ENCODE measurements at places on chromosomes 4 and X.

- no peak for DNase-seq
Observed at GRCh38 chr4:185711726-185712125, 100.3 kb downstream of the SORBS2 start.

GRCh38 chrX:13891377-13892140, 74.7 kb upstream of the GPM6B start:
- DNase-seq: peak; percentile 53

DNA sequence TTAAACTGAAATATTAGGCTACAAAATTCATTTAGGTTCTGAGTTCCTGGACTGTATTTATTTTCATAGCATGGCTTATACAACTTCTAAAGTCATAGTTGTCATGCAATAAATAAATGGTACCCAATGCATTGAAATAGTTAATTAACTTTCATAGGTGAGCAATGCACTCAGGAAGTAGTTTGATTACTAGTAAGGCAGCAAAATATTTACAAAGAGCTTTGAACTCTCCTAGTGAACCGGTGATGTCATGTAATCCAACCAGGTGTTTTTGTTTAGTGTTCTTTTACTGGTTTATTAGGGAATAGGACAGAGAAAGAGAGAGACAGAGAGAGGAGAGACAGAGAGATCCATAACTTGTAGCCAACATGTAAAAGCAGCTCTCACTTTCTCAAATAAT, 228.6 kb upstream of the CTSO start:
- no peak for DNase-seq

GRCh38 chr4:137124278-137124932, 407.9 kb downstream of the PCDH18 start:
- no peak for DNase-seq

DNA sequence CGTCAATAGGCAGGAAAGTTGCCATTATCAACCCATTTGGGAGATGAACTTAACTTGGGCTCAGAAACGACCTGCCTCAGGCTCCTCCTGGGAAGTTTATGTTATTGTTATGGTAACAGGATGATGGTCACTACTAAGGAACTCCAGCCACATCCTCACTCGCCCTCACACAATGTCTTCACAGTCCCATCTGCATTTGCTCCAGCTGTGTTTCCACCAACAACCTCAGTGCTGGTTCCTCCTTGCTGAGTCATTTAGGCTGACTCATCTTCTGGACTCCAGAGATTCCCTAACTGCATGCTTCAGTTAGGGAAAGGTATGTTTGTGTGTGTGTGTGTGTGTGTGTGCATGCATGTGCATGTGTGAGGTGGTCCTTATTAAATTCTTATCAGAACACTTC, 293.4 kb upstream of the BOD1L1 start:
- no peak for DNase-seq

- no peak for DNase-seq
Observed at GRCh38 chrX:31199840-31200114, 127.9 kb upstream of the FTHL17 start.
